Neural progenitor cell (in vitro differentiated cells): ENCODE measurements at places on chromosomes 2 and 18. TPM values are rescaled to one million over a fixed set of nuclear protein-coding genes. Genes with fewer than 3 reads are reported as not detected.

GRCh38 chr18:64116571-64117175 lies 32.2 kb downstream of the LINC00305 start:
- no peaks in the 10 kb centered on the region for H3K36me3 ChIP-seq
- H3K4me1 ChIP-seq, result peaks cover 11% of the 10 kb centered on the region
- no peaks in the 10 kb centered on the region for H3K27me3 ChIP-seq
- H3K27ac ChIP-seq, result no peak overlapping the region
- no peak overlapping the region for H3K4me3 ChIP-seq

DNA sequence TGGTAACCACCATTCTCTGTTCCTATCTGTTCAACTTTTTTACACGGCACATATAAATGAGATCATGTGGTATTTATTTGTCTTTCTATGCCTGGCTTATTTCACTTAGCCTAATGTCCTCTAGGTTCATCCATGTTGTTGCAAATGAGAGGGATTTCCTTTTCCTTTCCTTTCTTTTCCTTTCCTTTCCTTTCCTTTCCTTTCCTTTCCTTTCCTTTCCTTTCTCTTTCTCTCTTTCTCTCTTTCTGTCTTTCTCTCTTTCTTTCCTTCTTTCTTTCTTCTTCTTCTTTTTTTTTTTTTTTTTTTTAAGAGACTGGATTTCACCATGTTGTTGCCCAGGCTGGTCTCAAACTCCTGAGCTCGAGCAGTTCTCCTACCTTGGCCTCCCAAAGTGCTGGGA lies 38.9 kb downstream of the DIS3L2 start:
- no peaks in the 10 kb centered on the region for H3K27me3 ChIP-seq
- H3K4me3 ChIP-seq, result no peak overlapping the region
- no peak overlapping the region for H3K27ac ChIP-seq
- DNase-seq, result no peak

- no peaks in the 10 kb centered on the region for H3K27me3 ChIP-seq
- H3K36me3 ChIP-seq, result no peaks in the 10 kb centered on the region
- DNase-seq, result no peak
- no peak overlapping the region for H3K27ac ChIP-seq
- H3K4me3 ChIP-seq, result no peak overlapping the region
Observed at GRCh38 chr2:204827701-204828590, 282.7 kb downstream of the PARD3B start.

DNA sequence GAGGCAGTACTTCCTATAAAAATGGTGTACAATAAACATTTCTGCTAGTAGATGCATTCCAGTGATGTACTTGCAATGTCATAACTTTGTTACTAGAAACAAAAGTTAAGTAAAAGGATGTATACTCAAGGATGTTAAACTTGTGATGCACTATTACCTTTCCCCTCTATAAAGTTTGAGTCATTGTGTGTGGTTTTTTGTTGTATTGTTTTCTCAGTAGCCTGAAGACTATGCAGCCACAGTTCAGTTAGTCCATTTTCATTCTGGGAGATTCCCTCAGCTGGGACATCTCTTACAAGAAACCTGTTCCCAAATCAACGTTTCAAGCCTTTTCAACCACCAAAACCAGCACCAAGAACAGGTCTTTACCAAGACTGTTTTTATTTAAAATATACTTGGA lies 5.6 kb downstream of the ATP5MC3 start:
- peaks cover 19% of the 10 kb centered on the region for H3K36me3 ChIP-seq
- H3K4me1 ChIP-seq, result peaks cover 7% of the 10 kb centered on the region
- H3K27ac ChIP-seq, result no peak overlapping the region
- DNase-seq, result no peak

The DUSP28 gene
- total RNA-seq, result 5.1 and 8.9 TPM in 2 replicates

DNA sequence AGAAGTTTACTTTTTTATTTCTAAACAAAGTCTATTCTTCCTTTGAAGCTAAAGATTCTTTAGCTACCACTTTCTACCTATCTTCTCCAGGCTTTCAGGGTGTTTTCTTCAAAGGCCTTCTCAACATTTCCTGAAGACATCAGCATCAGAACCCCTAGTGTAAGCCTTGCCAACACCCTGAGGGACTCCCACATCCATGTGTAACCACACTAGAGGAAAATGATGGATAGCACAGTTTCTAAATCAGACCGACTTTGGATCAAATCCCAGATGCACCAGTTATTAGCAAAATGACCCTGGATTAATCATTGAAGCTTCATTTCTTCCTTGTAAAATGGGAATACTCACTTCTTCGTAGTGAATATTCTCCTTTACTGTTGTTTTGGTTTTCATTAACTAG lies 4.7 kb upstream of the TTN start:
- H3K4me1 ChIP-seq, result no peaks in the 10 kb centered on the region
- H3K36me3 ChIP-seq, result no peaks in the 10 kb centered on the region
- H3K4me3 ChIP-seq, result no peak overlapping the region
- H3K27me3 ChIP-seq, result no peaks in the 10 kb centered on the region

The SKOR2 gene
- not detected in 2 replicates for total RNA-seq

- no peak for DNase-seq
- H3K4me1 ChIP-seq, result no peaks in the 10 kb centered on the region
- no peaks in the 10 kb centered on the region for H3K36me3 ChIP-seq
Observed at GRCh38 chr2:16413285-16413684, 252.3 kb downstream of the CYRIA start.

- no peak for DNase-seq
- H3K36me3 ChIP-seq, result no peaks in the 10 kb centered on the region
- no peak overlapping the region for H3K4me3 ChIP-seq
- H3K27me3 ChIP-seq, result no peaks in the 10 kb centered on the region
- H3K27ac ChIP-seq, result no peak overlapping the region
- peaks cover 7% of the 10 kb centered on the region for H3K4me1 ChIP-seq
Observed at GRCh38 chr2:226463154-226463553, 336.5 kb downstream of the IRS1 start.

The SAG gene
- 0.03 TPM in 1 of 2 replicates, not detected in the other for total RNA-seq

- H3K4me1 ChIP-seq, result no peaks in the 10 kb centered on the region
- no peak overlapping the region for H3K27ac ChIP-seq
- no peaks in the 10 kb centered on the region for H3K27me3 ChIP-seq
- no peak for DNase-seq
- H3K4me3 ChIP-seq, result no peak overlapping the region
Observed at GRCh38 chr2:157809212-157809611, 66.9 kb downstream of the ACVR1 start.

The TAF1B gene
- total RNA-seq, result 53.8 and 86.3 TPM in 2 replicates

The AKAIN1 gene
- total RNA-seq, result not detected in 2 replicates

The MEP1B gene
- total RNA-seq, result not detected in 2 replicates

GRCh38 chr2:232030229-232030628 lies 68.7 kb downstream of the DIS3L2 start:
- H3K27ac ChIP-seq, result no peak overlapping the region
- DNase-seq, result no peak
- H3K27me3 ChIP-seq, result no peaks in the 10 kb centered on the region

- H3K36me3 ChIP-seq, result no peaks in the 10 kb centered on the region
- no peaks in the 10 kb centered on the region for H3K4me1 ChIP-seq
- peaks cover 23% of the 10 kb centered on the region for H3K27me3 ChIP-seq
- peak; percentile 87 for DNase-seq
- H3K4me3 ChIP-seq, result peak overlapping the region; percentile 22
Observed at GRCh38 chr2:73156539-73157124, 43.9 kb upstream of the RAB11FIP5 start.

- H3K4me3 ChIP-seq, result no peak overlapping the region
- DNase-seq, result no peak
- no peaks in the 10 kb centered on the region for H3K36me3 ChIP-seq
- H3K27ac ChIP-seq, result no peak overlapping the region
- no peaks in the 10 kb centered on the region for H3K4me1 ChIP-seq
Observed at GRCh38 chr2:233429175-233429897, 75.0 kb downstream of the DGKD start.

The REG3G gene
- not detected in 2 replicates for total RNA-seq

- no peaks in the 10 kb centered on the region for H3K36me3 ChIP-seq
- no peaks in the 10 kb centered on the region for H3K4me1 ChIP-seq
- no peak overlapping the region for H3K27ac ChIP-seq
- no peak for DNase-seq
Observed at GRCh38 chr18:44356566-44357157, 324.0 kb upstream of the SETBP1 start.

DNA sequence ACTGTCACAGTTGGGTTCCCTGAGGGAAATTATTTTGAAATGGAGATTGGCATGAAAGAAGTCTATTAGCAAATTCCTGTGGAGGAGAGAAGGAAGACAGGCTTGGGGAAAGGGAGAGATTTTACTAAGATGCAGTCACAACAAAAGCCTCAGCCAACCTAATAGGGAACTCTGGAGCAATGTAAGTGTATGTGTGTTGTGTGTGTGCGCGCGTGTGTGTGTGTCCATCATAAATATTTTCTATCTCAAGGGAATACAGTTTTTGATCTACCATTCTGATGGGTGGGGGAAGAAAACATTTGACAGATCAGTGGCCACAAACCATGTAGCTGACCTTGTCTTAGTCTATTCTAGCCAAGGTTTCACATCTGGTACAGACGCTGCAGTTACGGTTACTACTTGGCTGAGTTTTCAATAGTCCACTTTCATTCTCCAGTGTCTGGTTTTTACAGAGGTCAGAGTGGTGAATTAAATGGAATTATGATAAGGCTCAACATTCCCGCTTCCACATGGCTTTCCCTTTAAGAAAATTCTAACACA lies 72.6 kb downstream of the MREG start:
- no peaks in the 10 kb centered on the region for H3K36me3 ChIP-seq
- no peak overlapping the region for H3K4me3 ChIP-seq
- no peak for DNase-seq
- no peaks in the 10 kb centered on the region for H3K4me1 ChIP-seq
- no peaks in the 10 kb centered on the region for H3K27me3 ChIP-seq

The SNTG2 gene
- total RNA-seq, result 1.1 and 5.5 TPM in 2 replicates

The AQP4 gene
- total RNA-seq, result 0.09 and 0.12 TPM in 2 replicates

The SERPINB4 gene
- not detected in 2 replicates for total RNA-seq

The NMS gene
- not detected in 2 replicates for total RNA-seq

DNA sequence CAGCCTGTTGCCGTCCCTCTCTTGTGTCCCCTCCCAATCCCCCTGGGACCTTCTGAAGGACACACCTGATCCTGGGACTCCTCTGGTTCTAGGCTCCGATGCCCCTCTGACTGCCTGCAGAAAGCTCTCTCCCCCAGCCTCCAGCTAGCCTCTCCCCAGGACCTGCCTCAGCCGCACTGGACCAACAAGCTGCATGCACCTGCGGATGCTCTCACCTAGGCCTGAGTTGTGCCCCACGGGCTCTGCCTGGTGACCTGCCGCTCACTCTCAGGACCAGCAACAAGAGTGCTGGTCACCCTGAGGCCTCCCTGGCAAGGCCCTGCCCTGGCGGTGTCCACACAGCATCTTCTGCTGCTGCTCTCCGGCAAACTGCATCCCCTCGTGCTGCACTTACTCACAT lies 63.0 kb downstream of the EIPR1 start:
- H3K27me3 ChIP-seq, result no peaks in the 10 kb centered on the region
- no peak overlapping the region for H3K4me3 ChIP-seq
- no peaks in the 10 kb centered on the region for H3K4me1 ChIP-seq
- no peak for DNase-seq
- no peak overlapping the region for H3K27ac ChIP-seq

GRCh38 chr2:209324281-209324680 lies 99.6 kb upstream of the MAP2 start:
- H3K36me3 ChIP-seq, result no peaks in the 10 kb centered on the region
- no peak overlapping the region for H3K4me3 ChIP-seq
- H3K27ac ChIP-seq, result no peak overlapping the region
- no peaks in the 10 kb centered on the region for H3K4me1 ChIP-seq
- no peak for DNase-seq

The ITGB6 gene
- not detected in 2 replicates for total RNA-seq

GRCh38 chr2:145352484-145352883 lies 832.6 kb upstream of the ZEB2 start:
- no peaks in the 10 kb centered on the region for H3K27me3 ChIP-seq
- DNase-seq, result no peak
- H3K4me1 ChIP-seq, result peaks cover 5% of the 10 kb centered on the region
- H3K27ac ChIP-seq, result no peak overlapping the region
- H3K4me3 ChIP-seq, result no peak overlapping the region

The CFC1 gene
- not detected in 2 replicates for total RNA-seq

DNA sequence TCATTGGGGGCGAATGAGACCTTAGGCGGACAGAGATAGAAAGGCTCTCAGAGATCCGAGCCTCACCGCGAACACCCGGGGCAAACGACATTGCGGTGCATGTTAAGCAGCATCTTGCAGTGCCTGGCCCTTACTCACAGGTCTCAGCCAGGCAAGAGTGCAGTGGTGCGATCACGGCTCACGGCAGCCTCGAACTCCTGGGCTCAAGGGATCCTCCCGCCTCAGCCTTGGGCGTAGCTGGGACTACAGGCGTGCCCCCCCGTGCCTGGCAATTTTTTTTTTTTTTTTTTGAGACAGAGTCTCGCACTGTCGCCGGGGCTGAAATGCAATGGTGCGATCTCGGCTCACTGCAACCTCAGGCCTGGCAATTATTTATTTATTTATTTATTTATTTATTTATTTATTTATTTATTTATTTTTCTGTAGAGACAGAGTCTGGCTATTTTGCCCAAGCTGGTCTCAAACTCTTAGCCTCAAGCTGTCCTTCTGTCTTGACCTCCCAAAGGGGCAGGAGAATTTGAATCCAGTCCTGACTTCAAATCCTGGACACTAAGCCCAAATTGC lies 1.3 kb downstream of the LAMA3 start:
- no peaks in the 10 kb centered on the region for H3K36me3 ChIP-seq
- no peaks in the 10 kb centered on the region for H3K4me1 ChIP-seq
- peaks cover 67% of the 10 kb centered on the region for H3K27me3 ChIP-seq
- no peak overlapping the region for H3K27ac ChIP-seq
- DNase-seq, result peak; percentile 34
- H3K4me3 ChIP-seq, result peak overlapping the region; percentile 62

GRCh38 chr18:75244351-75245313 lies 34.0 kb downstream of the TSHZ1 start:
- H3K4me1 ChIP-seq, result no peaks in the 10 kb centered on the region
- DNase-seq, result peak; percentile 44
- no peak overlapping the region for H3K4me3 ChIP-seq
- no peaks in the 10 kb centered on the region for H3K27me3 ChIP-seq
- no peaks in the 10 kb centered on the region for H3K36me3 ChIP-seq

DNA sequence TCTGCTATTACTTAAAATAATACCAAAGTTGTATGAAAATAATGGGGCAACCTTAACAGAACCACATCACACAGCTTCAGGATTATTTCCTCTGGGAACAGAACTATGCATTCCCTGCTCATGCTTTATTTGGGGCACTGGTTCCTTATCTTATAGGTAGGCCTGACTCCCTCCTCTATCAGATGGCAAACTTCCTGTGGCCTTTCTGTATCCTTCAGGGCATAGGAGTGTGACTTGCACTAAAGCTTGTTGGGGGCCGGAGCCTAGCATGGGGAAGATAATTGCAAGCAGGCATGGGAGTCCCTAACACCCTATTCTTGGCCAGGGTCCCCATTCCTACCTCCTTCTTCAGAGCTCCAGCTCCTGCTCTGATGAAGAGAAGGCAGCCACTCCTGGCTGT lies 167.2 kb upstream of the SERTAD2 start:
- no peak for DNase-seq
- H3K4me3 ChIP-seq, result no peak overlapping the region
- no peaks in the 10 kb centered on the region for H3K36me3 ChIP-seq
- no peaks in the 10 kb centered on the region for H3K4me1 ChIP-seq
- no peaks in the 10 kb centered on the region for H3K27me3 ChIP-seq
- no peak overlapping the region for H3K27ac ChIP-seq

- H3K4me1 ChIP-seq, result no peaks in the 10 kb centered on the region
- no peak overlapping the region for H3K4me3 ChIP-seq
- no peak overlapping the region for H3K27ac ChIP-seq
- no peaks in the 10 kb centered on the region for H3K36me3 ChIP-seq
Observed at GRCh38 chr2:11121099-11121822, 34.0 kb upstream of the SLC66A3 start.
